ENCODE measurements at places on chromosomes 2 and 18.

DNA sequence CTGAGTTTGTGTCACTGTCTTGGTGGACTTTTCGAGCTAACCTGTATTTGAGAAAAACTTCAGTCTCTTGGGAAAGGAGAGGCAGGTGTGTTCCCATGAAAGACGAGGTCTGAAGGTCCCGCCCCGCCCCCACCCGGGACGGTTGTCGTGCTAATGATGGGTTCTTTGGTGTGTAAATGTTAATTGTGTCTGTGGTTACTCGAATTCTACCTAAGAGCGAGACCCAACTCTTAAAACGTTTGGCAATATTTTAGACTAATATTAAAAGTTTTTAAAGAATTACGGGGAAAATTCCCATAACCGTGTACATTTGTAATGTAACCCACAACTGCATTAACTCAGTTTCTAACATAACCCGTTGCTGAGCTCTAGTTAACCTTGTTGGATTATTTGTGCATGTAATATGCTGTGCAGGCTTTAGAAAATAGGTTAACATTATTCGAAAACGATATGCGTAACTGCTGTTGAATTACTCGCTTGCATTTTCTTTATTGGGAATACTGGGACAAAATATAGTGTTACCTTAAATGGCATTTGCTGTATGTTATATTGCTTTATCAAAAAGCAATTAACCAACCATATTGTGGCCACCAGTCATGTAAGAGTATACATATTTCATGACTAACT, 833 bp downstream of the EPB41L5 start:
- DNase-seq: no peak

- DNase-seq: no peak
Measured at GRCh38 chr2:48189552-48190228, 283.4 kb upstream of the FBXO11 start.

DNA sequence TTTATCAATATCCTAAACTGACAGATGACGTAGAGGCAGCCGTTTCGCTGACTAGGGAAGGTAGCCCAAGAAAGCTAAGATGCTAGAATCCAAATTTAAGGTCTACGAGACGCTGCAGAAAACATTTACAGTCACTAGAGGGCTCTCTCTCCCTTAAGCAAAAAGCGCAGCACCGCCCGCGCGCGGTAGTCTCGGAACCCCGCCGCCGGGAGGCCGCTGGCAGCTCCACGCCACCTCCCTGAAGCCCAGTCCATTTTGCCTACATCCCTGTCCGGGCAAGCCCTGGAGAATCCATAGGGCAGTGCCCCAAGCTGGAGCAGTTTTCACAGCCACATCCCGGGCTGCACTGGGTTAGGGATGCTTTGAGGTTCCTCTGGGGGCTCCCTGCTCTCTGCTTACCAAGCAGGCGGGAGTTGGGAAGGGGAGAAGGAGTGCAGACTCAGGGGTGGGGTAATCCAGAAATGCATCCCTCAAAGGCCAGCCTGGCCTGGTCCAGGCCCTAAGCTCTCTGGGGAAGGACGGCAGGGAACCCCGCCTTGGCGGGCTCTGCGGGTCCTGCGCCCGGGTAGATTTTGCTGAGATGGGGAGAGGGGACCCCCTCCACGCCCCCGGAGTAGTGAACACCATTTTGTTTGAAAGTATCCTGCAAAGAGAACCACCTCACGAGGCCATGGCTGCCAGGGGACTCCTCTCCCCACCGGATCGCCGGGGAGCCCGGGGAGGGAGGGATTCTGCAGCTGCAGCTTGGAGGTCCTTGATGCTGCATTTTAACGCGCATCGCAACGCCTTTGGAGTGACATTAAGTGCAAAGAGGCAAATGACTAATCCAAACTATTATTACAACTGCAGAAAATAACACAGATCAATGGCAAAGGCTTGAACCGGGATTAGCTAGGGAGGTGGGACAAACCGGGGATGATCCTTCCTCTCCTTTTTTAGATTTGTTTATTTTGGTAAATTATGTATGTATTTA, 1.3 kb upstream of the DPYSL5 start:
- peak; percentile 22 for DNase-seq

DNA sequence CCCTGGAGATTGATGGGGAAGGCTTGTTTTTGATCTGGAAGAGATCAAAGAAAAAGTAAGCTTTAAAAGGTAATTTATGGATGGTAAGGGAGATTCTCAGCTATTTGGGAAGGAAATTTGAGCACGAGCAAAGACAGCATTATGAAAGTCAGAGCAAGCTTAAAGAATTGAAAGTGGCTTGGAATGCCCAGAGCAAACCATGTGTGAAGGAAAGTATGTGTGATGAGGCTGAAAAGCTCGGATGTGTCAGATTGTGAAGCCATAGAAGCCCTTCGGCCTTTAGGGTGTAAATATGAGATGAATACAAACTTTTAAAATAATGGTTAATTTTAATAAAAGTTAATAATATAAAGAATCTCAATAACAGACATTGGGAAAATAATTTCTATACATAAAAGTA, 377.4 kb upstream of the DSEL start:
- no peak for DNase-seq

DNA sequence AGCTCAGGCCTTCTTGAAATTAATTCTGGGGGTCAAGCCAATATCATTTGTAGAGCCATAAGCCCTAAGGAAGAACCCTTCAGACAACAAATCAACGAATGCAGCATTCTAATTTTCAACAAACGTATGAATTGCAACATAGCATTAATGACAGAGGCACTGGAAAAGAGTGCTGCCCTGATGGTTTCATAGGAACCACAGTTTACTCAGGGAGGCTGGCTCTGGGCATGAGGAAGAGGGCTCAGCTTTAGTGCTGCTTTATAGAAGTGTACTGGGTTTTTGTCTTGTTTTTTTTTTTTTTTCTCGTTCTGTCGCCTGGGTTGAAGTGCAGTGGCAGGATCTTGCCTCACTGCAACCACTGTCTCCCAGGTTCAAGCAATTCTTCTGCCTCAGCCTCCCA, 36.1 kb upstream of the CAB39 start:
- no peak for DNase-seq

DNA sequence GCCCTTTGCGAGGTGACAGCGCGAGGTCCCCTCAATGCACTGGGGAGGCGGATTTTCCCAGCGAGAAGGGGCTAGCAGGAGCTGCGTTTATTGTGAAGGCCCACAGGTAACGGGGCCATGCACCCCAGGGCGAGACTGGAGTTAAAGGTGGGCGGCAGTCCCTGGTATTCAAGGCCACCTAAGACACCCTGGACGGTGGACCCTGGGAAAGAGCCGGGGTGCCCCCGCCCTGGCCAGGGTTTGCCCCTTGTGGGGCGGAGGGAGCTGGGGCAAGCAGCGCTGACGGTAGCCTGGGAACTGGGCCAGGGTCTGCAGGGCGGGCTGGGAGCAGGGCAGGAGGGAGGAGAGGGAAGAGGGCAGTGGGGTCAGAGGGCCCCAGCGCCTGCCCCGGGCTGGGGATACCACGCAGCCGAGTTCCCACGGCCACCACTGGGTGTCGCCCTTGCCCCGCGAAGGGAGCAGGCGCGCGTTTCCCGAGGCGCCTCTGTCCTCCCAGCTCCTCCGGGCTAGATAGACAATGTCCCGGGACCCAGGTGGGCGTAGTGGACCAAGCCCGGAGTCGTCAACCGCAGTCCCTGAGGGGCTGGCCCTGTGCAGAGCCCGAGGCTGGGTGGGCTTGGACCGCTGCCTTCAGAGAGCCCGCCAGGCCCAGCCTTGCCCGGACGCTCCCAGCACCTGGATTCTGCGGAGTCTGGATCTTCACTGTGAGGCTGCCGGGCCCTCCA, 80.2 kb downstream of the SMAD4 start:
- peak; percentile 10 for DNase-seq

Measured in fibroblast of skin of left quadriceps (primary cell).